ENCODE measurements at places on chromosomes 5 and 9. TPM values are rescaled to one million over a fixed set of nuclear protein-coding genes. Genes with fewer than 3 reads are reported as not detected.

Gene SPINK7
- not detected for total RNA-seq

- DNase-seq: no peak
These were observed 43.8 kb downstream of the ACTL7B start for GRCh38 chr9:108811944-108812343.

Gene EQTN
- total RNA-seq: not detected

Gene CDHR2
- total RNA-seq: not detected

DNA sequence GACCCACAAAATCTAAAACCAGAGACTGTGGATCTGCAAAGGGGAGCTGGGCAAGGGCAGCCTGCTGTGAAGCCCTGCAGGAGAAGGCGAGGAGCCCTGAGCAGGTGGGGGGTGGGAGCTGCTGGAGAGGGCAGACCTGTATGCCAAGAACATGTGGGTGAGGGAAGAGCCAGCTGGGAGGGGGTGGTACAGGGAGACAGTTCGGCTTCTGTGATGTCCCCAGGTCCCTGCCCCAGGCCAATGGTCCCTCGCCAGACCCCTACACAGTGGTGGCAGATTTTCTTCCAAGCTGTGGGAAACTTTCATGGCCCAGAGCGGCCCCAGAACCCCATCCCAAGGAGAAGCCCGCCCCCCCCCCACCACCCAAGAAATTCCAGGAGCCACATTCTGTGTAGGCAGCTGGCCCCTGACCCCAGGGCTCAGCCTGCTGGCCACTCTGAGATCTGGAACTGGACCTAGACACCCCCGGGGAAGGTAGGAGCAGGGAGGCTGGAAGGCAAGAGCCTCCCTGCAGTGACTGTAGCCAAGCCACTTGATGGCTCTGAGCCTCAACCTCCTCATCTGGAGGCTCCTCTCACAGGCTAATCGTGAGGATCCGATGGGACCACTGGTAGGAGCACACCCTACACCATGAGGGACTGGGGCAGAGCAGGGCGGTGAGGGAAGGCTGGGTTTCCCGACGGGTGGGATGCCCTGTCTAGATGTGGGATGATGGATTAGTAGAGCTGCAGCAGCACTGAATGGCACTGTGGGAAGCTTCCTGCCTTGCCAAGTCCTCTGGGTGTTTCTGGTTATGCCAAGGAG is 22.6 kb upstream of the CSF1R start:
- DNase-seq: no peak

- no peak for DNase-seq
These were observed 173.2 kb downstream of the GNA14 start for GRCh38 chr9:77474936-77475335.
